Activated CD4-positive, alpha-beta T cell treated with anti-CD3 and anti-CD28 coated beads, Interleukin-2, amount 10 ng/mL, durations not matched to agents 24 days and 14 days (primary cell): ENCODE measurements at places on chromosomes 3 and 15. TPM values are rescaled to one million over a fixed set of nuclear protein-coding genes. Genes with fewer than 3 reads are reported as not detected.

The LOXL1 gene
- 0.49 and 0.88 TPM in 2 replicates for total RNA-seq

The TUBGCP5 gene
- total RNA-seq, result 23.1 and 26.3 TPM in 2 replicates

The ZCWPW2 gene
- total RNA-seq, result 0.14 TPM in 1 of 2 replicates, not detected in the other

The LRTM1 gene
- not detected in 2 replicates for total RNA-seq

The CADPS gene
- not detected in 2 replicates for total RNA-seq

The CPA3 gene
- not detected in 2 replicates for total RNA-seq

The RFT1 gene
- total RNA-seq, result 47.4 and 47.6 TPM in 2 replicates

The SPINK8 gene
- not detected in 2 replicates for total RNA-seq

The SLITRK3 gene
- total RNA-seq, result not detected in 2 replicates

The RASGRP1 gene
- total RNA-seq, result 94.4 and 94.7 TPM in 2 replicates

The GOLGA6L2 gene
- total RNA-seq, result not detected in 2 replicates

The PPP1R14D gene
- total RNA-seq, result not detected in 2 replicates

The HES1 gene
- 0.64 and 1.2 TPM in 2 replicates for total RNA-seq

The CP gene
- not detected in 2 replicates for total RNA-seq

The RASL12 gene
- total RNA-seq, result not detected in 2 replicates

The LIPH gene
- total RNA-seq, result not detected in 2 replicates

The GNAT1 gene
- total RNA-seq, result not detected in 2 replicates

The MLF1 gene
- total RNA-seq, result 0.50 and 0.77 TPM in 2 replicates

The BTLA gene
- 33.7 and 36.0 TPM in 2 replicates for total RNA-seq

The TRPM1 gene
- total RNA-seq, result not detected in 2 replicates

The KIF15 gene
- 26.5 and 28.3 TPM in 2 replicates for total RNA-seq

The CCRL2 gene
- 1.7 and 1.9 TPM in 2 replicates for total RNA-seq

The CATSPER2 gene
- total RNA-seq, result 8.9 and 10.0 TPM in 2 replicates

The ISG20 gene
- 33.9 and 35.5 TPM in 2 replicates for total RNA-seq

The TERB2 gene
- not detected in 2 replicates for total RNA-seq

The PLA2G4E gene
- total RNA-seq, result not detected in 2 replicates

The ANKDD1A gene
- total RNA-seq, result 1.4 and 1.8 TPM in 2 replicates

The CCDC39 gene
- total RNA-seq, result not detected in 2 replicates

The GOLGA8O gene
- total RNA-seq, result 1.5 and 2.2 TPM in 2 replicates

The PARP14 gene
- total RNA-seq, result 64.6 and 65.6 TPM in 2 replicates

The EFHB gene
- 0.44 and 0.85 TPM in 2 replicates for total RNA-seq

The GOLGA6B gene
- not detected in 2 replicates for total RNA-seq

The SLC2A2 gene
- not detected in 2 replicates for total RNA-seq

The GRK7 gene
- total RNA-seq, result not detected in 2 replicates

The KCNH8 gene
- not detected in 2 replicates for total RNA-seq

The GASK1A gene
- not detected in 2 replicates for total RNA-seq

The RARRES1 gene
- not detected in 2 replicates for total RNA-seq

The PARP15 gene
- 10.8 and 12.1 TPM in 2 replicates for total RNA-seq

The CHRNA3 gene
- total RNA-seq, result not detected in 2 replicates

The ATP8B4 gene
- 29.9 and 38.5 TPM in 2 replicates for total RNA-seq

The COL7A1 gene
- total RNA-seq, result 0.56 and 0.62 TPM in 2 replicates

The CYP8B1 gene
- not detected in 2 replicates for total RNA-seq

The FBXO40 gene
- total RNA-seq, result not detected in 2 replicates

The GRIP2 gene
- not detected in 2 replicates for total RNA-seq

The P3H2 gene
- total RNA-seq, result not detected in 2 replicates

The TTLL3 gene
- 33.2 and 37.7 TPM in 2 replicates for total RNA-seq

The TEX55 gene
- not detected in 2 replicates for total RNA-seq

The C3orf85 gene
- total RNA-seq, result not detected in 2 replicates

The CHRNA7 gene
- 0.12 TPM in 1 of 2 replicates, not detected in the other for total RNA-seq

The NLGN1 gene
- total RNA-seq, result not detected in 2 replicates

The KBTBD8 gene
- 16.8 and 17.0 TPM in 2 replicates for total RNA-seq

The SNTN gene
- total RNA-seq, result not detected in 2 replicates

The REC114 gene
- total RNA-seq, result not detected in 2 replicates
